NCI-H1417 treated with DMSO at 0.1 percent for 48 hours (cell line): ENCODE measurements at places on chromosomes 6 and 20.

DNA sequence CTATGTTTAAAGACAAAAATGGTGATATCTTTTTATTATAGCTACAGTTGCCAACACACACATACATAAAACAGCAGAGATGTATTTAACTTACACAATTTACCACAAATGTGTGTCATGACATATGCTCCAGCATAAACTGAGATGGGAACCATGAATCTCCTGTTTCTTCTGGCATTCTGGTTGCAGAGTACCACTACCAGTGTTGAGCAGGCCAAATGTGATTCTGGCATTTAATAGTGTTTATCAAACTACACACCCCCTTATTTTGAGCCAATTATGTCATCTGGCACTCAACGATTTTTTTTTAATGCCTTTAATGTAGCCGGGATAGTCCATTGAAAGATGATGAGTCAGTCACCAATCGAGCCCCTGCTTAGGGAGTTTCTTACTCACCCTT is 59.0 kb upstream of the TPD52L1 start:
- no peak for DNase-seq

DNA sequence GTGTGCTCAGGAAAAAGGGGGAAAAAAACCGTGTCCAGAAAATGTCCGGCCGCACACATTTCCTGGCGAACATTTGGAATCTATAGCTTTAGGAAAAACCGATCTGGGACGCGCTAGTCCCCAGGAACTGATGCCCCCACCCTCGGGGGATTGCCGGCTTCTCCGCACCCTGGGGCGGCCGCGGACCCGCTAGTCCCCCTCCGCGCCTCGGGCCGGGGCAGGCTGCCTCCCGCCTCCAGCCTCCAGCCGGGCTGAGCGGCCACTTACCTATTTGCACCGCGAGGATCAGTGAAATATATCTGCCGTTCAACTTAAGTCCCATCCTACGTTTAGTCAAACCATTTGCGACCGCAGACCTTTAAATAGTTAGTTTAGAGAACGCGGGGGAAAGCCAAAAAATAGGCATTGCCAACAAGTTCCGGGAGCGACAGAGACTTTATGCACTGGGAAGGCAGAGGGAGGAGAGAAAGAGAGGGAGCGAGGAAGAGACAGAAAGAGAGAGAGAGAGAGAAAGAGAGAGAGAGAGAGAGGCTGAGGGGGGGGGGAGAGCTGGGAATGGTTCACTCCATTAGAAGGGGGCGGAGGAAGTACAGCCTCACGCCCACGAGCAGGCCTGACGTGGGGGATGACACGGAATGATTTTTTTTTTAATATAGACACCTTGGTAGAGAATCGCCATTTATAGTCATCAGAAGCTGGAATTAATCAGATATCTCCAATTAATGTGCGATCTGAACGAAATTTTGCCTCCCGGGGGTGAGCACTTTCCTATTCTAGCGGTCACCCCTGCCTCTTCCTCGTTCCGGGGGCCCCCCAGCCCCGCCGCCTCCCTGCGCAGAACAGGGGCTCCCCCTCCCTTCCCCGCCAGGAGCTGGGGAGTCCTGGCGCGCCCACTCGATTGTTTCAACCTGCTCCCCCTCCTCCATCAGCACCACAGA is at the start of gene NRN1:
NRN1 (minus strand) TSS at position 498 of the 938 bp plus-strand sequence; CDS start at position 322, 176 bp downstream.
- DNase-seq, result no peak

- DNase-seq, result no peak
Measured at GRCh38 chr6:155867682-155868081, 412.0 kb upstream of the NOX3 start.

DNA sequence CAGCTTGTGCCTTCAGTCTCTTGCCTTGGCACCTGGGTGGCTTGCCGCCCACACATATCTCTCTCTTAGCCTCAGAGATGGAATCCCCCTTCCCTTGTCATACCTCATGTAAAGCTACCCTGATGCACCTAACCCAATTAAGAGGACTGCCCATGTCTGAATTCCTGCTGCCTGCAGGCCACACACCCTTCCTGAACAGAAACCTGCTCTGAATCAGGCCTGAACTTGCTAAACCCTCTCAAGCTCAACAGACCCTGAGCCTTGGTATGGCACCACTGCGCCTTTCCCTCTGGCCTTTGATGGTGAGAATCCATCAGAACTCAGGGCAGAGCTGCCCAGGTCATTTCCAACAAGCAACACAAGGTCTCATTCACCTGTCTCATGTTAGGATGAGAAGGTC is 5.2 kb downstream of the RAET1G start:
- DNase-seq, result no peak

GRCh38 chr6:36757206-36757605 is 59.6 kb downstream of the RAB44 start:
- DNase-seq, result no peak

- no peak for DNase-seq
Measured at GRCh38 chr20:6575912-6576401, 191.5 kb upstream of the BMP2 start.

- DNase-seq, result no peak
Measured at GRCh38 chr20:54601831-54602515, 126.6 kb downstream of the DOK5 start.

DNA sequence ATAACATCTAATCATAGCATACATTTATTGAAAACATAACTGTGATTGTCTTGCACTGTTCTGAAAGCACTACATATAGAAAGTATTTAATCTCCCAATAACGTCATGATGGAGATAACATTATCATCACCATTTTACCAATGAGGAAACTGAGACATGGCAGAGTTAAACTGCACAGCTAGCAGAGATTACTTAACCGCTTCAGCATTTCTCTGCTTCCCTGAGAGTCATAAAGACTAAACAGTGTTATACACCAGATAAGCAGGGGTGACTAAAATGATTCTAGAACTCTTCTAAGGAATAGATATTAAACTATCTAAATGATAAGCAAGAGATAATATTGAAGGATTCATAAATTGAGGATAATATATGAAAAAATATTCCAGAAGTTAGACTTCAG is 183.2 kb upstream of the BMP5 start:
- no peak for DNase-seq

GRCh38 chr6:8819446-8819845 is 384.1 kb upstream of the SLC35B3 start:
- DNase-seq, result no peak

DNA sequence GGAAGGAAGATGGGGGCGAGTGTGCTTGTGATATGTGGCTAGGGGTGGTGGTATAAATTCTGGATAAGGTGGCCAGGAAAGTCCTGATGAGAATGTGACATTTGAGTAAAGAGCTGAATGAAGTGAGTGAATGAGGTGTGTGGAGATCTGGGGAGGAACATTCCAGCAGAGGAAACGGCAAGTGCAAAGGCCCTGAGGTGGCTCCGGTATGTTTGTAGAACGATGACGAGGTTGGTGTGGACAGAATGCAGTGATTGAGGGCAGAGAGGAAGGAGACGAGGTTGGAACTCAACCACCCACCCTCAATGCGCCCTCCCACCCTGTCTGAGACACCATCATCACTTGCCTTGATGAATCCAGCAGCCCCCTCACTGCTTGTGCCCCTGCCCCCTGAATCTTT is 214.1 kb upstream of the RNF24 start:
- no peak for DNase-seq

DNA sequence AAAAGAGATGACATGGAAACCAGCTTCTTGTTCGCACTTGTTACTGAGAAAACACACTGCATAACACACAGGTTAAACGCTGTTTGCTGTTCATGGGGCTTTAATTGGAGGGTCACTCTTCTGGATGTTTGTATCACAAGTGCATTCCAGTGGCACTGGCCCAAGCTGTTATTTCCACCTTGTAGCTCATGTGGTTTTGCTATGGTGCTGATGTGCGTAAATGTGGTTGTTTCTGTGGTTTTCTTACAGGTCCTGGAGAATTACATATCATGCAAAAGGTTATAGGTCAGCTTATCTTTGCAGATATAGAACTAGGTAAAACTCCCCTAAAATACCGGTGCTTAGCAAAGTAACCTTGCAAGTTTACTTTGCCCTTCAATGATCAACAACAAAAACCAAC is 89.3 kb upstream of the AHI1 start:
- DNase-seq, result no peak
